Glomerular endothelial cell (primary cell): ENCODE measurements at places on chromosomes 16 and 17. TPM values are rescaled to one million over a fixed set of nuclear protein-coding genes. Genes with fewer than 3 reads are reported as not detected.

Gene OSGIN1
- 4.1 and 12.9 TPM in 2 replicates for total RNA-seq

Gene CDH5
- 1,376 and 1,752 TPM in 2 replicates for total RNA-seq

Gene PRAC1
- not detected in 2 replicates for total RNA-seq

Gene TP53TG3F
- not detected in 2 replicates for total RNA-seq

Gene SRSF2
- total RNA-seq = 219 and 305 TPM in 2 replicates

Gene CES3
- 0.06 TPM in 1 of 2 replicates, not detected in the other for total RNA-seq

Gene ZNF213
- total RNA-seq = 7.5 and 15.1 TPM in 2 replicates

Gene LPO
- total RNA-seq = not detected in 2 replicates

Gene TOP2A
- total RNA-seq = 23.8 and 26.8 TPM in 2 replicates

Gene GAS2L2
- not detected in 2 replicates for total RNA-seq

Gene SEZ6L2
- 6.9 and 9.8 TPM in 2 replicates for total RNA-seq

Gene STAT5B
- total RNA-seq = 31.0 and 48.5 TPM in 2 replicates
